DMS153 (cell line): ENCODE measurements at places on chromosomes 12 and 14.

DNA sequence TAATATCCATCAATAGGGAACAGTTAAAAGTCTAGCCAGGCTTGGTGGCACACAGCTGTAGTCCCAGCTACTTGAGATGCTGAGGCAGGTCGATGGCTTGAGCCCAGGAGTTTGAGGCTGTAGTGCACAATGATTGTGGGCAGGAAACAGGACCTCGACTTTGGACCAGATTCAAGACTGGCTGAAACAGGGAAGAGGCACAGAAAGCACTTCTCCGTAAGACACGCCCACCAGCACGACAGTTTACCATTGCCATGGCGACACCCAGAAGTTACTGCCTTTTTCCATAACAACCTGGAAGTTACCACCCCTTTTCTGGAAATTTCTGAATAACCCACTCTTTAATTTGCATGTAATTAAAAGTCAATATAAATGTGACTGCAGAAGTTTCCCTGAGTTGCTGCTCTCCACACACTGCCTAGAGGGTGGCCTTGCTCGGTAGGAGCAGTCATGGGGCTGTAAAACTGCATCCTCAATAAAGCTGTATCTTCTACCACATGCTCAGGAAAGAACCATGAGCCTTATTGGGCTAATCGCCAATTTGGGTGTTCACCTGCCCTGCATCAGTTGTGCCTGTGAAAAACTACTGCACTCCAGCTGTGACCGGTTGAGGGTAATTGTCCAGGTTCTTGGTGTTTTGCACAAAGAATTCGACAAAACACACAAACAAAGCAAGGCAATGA is 4.6 kb upstream of the LRRC23 start:
- peak; percentile 75 for DNase-seq

DNA sequence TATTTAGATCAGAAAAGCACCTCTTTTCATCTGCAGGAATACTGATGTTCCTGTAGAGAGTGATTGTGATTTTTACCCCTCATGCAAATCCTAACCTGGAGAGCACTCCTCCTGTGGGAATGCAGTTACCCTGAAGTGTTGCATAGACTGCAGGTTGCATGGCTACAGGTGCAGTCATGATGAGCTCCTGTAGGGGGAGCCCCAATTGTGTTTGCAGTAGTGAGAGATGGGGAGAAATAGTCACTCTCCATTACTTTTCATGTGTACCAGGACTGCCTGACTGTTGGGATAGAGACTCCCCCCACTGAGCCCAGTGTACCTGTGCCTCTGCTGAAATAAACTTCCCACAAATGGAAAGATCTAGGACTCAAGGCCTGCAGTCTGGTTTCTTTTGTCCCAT is 1086.5 kb downstream of the SLC6A15 start:
- DNase-seq: no peak

DNA sequence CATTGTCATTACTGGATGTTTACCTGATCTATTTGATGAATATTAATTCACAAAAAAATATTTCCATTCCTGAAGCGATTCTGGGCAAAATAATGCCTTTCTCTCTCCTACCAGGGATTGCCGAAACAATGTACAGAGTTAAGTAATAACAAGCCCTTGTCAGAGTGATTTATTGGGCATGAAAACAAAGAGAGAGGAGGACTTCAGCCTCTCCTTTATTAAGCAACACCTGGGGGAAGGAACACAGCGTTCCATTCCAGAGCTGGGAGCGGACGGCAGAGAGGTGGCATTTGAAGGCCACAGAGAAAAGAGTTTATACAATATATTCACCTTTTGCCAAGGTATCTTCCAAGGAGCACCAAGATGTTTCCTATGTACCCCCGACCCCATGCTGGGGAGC is 165.8 kb downstream of the KSR2 start:
- no peak for DNase-seq

GRCh38 chr12:46089414-46090162 is 99.2 kb upstream of the SCAF11 start:
- DNase-seq: no peak
